ENCODE measurements at places on chromosomes 2 and 18.

GRCh38 chr2:27891673-27892105, 1.2 kb downstream of the BABAM2 start:
- no peak overlapping the region for H3K4me3 ChIP-seq
- peaks cover 11% of the 10 kb centered on the region for H3K36me3 ChIP-seq
- H3K27ac ChIP-seq: peak overlapping the region; percentile 47
- no peaks in the 10 kb centered on the region for H3K27me3 ChIP-seq
- no peak for DNase-seq
- H3K4me1 ChIP-seq: peaks cover 9% of the 10 kb centered on the region

DNA sequence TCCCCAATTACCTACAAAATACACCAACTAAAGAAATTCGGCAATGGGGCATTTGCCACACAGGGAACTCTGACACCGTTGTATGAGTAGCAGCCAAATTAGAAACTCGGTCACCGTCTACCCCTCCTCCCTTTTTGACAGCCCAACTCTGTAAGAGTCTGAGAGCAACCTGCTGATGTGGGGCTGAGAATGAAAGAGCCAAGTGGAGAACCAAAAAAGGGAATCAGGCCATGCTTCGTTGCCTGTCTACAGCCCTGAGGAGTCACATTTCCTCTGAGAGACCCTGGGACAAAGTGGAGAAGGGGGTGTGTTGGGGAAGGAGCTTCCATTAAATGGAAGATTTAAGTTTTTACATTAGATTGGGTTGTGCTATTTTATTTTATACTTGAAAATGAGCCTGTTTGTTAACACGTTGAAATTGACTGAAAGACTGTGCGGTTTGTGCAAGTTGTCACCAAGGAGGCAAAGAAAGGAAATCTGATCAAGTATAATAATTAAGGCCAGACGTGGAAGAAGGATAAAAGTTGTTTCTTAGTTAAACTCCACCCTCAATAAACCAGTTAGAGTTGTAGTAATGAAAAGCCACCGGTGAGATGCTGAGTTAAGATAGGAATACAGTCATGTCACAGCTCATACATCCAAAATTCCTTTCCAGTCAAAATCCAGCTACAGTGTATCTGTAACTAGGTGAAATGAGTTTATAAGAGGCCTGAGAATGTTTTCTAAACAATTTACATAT, 131.7 kb upstream of the CREB1 start:
- no peaks in the 10 kb centered on the region for H3K36me3 ChIP-seq
- H3K4me1 ChIP-seq: no peaks in the 10 kb centered on the region
- H3K4me3 ChIP-seq: no peak overlapping the region
- DNase-seq: no peak
- H3K27me3 ChIP-seq: no peaks in the 10 kb centered on the region
- no peak overlapping the region for H3K27ac ChIP-seq

DNA sequence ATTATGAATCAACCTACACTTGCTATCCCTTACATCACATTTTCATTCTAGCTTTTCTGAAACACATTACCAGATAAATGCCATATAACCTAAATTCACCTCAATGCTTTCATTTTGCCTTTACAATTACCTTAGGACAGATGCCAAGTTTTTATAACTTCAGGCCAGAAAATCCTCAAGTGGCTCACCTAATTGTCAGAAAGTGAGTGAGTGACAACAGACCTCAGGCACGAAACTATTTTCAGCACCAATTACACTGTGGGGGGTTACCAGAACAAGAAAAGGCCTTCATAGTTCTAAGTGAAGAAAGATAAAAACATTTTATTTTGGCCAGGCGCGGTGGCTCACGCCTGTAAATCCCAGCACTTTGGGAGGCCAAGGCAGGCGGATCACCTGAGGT, 52.3 kb upstream of the ST8SIA5 start:
- no peak overlapping the region for H3K27ac ChIP-seq
- no peaks in the 10 kb centered on the region for H3K27me3 ChIP-seq
- no peaks in the 10 kb centered on the region for H3K36me3 ChIP-seq
- H3K4me3 ChIP-seq: no peak overlapping the region
- no peaks in the 10 kb centered on the region for H3K4me1 ChIP-seq
- DNase-seq: no peak

GRCh38 chr2:159201360-159202063, 85.0 kb downstream of the WDSUB1 start:
- no peak overlapping the region for H3K4me3 ChIP-seq
- no peaks in the 10 kb centered on the region for H3K27me3 ChIP-seq
- no peak overlapping the region for H3K27ac ChIP-seq
- H3K36me3 ChIP-seq: peaks cover 3% of the 10 kb centered on the region
- DNase-seq: no peak
- no peaks in the 10 kb centered on the region for H3K4me1 ChIP-seq

GRCh38 chr2:3214806-3215404, 162.7 kb downstream of the EIPR1 start:
- no peaks in the 10 kb centered on the region for H3K36me3 ChIP-seq
- H3K27ac ChIP-seq: no peak overlapping the region
- DNase-seq: no peak

- no peaks in the 10 kb centered on the region for H3K4me1 ChIP-seq
- DNase-seq: no peak
- H3K27me3 ChIP-seq: no peaks in the 10 kb centered on the region
- H3K36me3 ChIP-seq: peaks cover 10% of the 10 kb centered on the region
- H3K27ac ChIP-seq: no peak overlapping the region
- no peak overlapping the region for H3K4me3 ChIP-seq
These were observed 54.9 kb upstream of the RBM44 start for GRCh38 chr2:237743561-237744269.

GRCh38 chr2:118244686-118245085, 156.4 kb downstream of the INSIG2 start:
- no peak for DNase-seq
- H3K4me3 ChIP-seq: no peak overlapping the region

GRCh38 chr2:8303322-8303832, 378.5 kb upstream of the ID2 start:
- H3K27ac ChIP-seq: no peak overlapping the region
- peaks cover 9% of the 10 kb centered on the region for H3K4me1 ChIP-seq
- H3K27me3 ChIP-seq: no peaks in the 10 kb centered on the region
- peak; percentile 85 for DNase-seq

GRCh38 chr2:171557363-171557762, 35.1 kb downstream of the CYBRD1 start:
- no peak overlapping the region for H3K27ac ChIP-seq
- H3K27me3 ChIP-seq: no peaks in the 10 kb centered on the region
- no peaks in the 10 kb centered on the region for H3K4me1 ChIP-seq
- DNase-seq: peak; percentile 20
- no peak overlapping the region for H3K4me3 ChIP-seq
- no peaks in the 10 kb centered on the region for H3K36me3 ChIP-seq

GRCh38 chr2:15273452-15273851, 287.7 kb downstream of the NBAS start:
- H3K27me3 ChIP-seq: no peaks in the 10 kb centered on the region
- no peak overlapping the region for H3K27ac ChIP-seq
- H3K36me3 ChIP-seq: peaks cover 4% of the 10 kb centered on the region
- peaks cover 2% of the 10 kb centered on the region for H3K4me1 ChIP-seq

- no peak for DNase-seq
- H3K27ac ChIP-seq: no peak overlapping the region
- H3K36me3 ChIP-seq: no peaks in the 10 kb centered on the region
- no peak overlapping the region for H3K4me3 ChIP-seq
These were observed 101.5 kb upstream of the HS6ST1 start for GRCh38 chr2:128420131-128420530.

- no peak for DNase-seq
- H3K4me3 ChIP-seq: no peak overlapping the region
- H3K36me3 ChIP-seq: no peaks in the 10 kb centered on the region
- no peaks in the 10 kb centered on the region for H3K4me1 ChIP-seq
- no peaks in the 10 kb centered on the region for H3K27me3 ChIP-seq
These were observed 80.2 kb downstream of the EFEMP1 start for GRCh38 chr2:55843096-55843993.

DNA sequence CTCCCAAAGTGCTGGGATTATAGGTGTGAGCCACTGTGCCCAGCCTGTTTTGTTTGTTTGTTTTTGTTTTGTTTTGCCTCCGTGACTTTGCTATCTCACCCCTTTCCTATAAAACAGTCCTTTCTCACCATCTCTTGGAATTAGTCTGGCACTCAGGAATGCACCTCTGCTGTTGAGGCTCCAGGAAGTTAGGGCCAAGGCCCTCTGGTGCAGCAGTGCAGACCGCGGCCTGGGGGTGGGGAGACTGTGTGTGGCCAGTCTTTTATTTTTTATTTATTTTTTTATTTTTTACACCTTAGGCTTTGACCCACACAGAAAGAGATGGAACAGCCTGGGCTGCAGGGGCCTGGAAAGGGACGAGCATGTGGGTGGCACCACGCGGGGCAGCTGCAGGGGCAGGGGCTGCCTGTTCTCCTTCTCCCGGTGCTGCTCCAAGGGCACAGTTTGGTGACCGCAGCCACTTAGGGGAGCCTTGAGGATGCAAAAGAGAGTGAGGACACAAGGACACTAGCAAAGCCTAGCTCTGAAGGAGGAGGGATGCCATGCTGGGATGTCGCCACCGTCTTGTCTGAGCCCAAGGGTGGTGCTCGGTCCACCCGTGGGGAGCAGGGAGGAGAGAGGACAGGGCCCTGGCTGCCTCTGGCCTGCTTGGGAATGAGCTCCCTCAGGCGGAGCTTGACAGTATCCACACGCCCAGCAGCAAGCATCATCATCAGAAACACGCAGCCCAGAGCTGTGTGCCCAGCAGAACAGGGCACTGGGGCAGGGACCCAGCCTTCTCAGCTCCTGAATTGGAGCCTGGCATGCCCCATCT, 19.4 kb upstream of the ALPI start:
- no peak overlapping the region for H3K4me3 ChIP-seq
- H3K4me1 ChIP-seq: peaks cover 2% of the 10 kb centered on the region
- no peak overlapping the region for H3K27ac ChIP-seq
- H3K36me3 ChIP-seq: no peaks in the 10 kb centered on the region
- DNase-seq: no peak

GRCh38 chr2:99971326-99971900, 171.0 kb downstream of the AFF3 start:
- no peak overlapping the region for H3K27ac ChIP-seq
- no peaks in the 10 kb centered on the region for H3K4me1 ChIP-seq
- DNase-seq: no peak
- no peak overlapping the region for H3K4me3 ChIP-seq

GRCh38 chr2:20669562-20670314, 2.8 kb downstream of the GDF7 start:
- H3K4me3 ChIP-seq: no peak overlapping the region
- no peaks in the 10 kb centered on the region for H3K4me1 ChIP-seq
- DNase-seq: no peak
- no peak overlapping the region for H3K27ac ChIP-seq

DNA sequence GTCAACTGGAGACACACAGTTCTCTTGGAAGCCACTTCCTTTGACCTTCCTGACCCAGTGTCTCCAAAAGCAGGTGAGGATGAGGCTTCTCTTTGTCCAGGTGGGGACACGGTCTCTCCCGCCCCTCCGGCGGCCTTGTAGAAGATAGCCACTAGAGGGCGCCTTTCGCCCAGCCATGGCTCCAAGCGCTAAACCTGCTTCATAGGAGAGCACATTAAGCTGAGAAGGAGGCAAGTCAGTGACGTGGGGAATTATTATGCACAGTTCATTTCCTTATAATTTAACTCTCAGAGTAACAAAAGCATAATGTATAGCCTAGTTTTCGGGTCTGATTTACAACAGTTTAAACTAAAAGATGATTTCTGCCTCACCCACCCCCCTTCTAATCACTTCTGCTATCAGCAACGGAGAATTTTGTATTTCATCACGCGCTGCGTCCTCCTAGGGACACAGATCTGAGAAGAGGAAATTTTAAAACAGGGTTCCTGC, 208.7 kb downstream of the ICOS start:
- peak overlapping the region; percentile 39 for H3K4me3 ChIP-seq
- no peaks in the 10 kb centered on the region for H3K27me3 ChIP-seq
- no peak overlapping the region for H3K27ac ChIP-seq
- peaks cover 4% of the 10 kb centered on the region for H3K4me1 ChIP-seq
- H3K36me3 ChIP-seq: no peaks in the 10 kb centered on the region

GRCh38 chr18:69537183-69537582, 136.5 kb downstream of the DOK6 start:
- H3K4me3 ChIP-seq: no peak overlapping the region
- no peaks in the 10 kb centered on the region for H3K27me3 ChIP-seq
- no peaks in the 10 kb centered on the region for H3K4me1 ChIP-seq
- H3K36me3 ChIP-seq: no peaks in the 10 kb centered on the region

DNA sequence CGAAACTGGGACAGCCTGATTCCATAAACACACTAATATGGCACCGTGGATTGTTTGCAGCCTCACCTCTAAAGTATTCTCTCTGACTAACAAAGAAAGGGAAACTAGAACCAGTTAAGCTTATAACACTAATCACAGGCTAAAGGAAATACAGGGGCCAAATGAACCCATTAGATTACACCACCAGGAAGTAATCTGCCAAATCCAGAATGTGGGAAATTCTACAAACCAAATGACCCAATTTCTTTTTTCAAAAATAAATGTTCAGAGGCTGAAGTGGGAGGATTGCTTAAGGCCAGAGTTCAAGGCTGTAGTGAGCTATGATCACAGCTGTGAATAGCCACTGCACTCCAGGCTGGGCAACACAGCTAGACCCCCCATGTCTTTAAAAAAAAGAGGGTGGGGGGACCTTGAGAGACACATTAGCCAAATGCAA, 1.5 kb upstream of the MPPE1 start:
- H3K27ac ChIP-seq: peak overlapping the region; percentile 31
- H3K4me1 ChIP-seq: peaks cover 9% of the 10 kb centered on the region
- peaks cover 5% of the 10 kb centered on the region for H3K36me3 ChIP-seq
- H3K4me3 ChIP-seq: no peak overlapping the region
- H3K27me3 ChIP-seq: no peaks in the 10 kb centered on the region
- DNase-seq: no peak

DNA sequence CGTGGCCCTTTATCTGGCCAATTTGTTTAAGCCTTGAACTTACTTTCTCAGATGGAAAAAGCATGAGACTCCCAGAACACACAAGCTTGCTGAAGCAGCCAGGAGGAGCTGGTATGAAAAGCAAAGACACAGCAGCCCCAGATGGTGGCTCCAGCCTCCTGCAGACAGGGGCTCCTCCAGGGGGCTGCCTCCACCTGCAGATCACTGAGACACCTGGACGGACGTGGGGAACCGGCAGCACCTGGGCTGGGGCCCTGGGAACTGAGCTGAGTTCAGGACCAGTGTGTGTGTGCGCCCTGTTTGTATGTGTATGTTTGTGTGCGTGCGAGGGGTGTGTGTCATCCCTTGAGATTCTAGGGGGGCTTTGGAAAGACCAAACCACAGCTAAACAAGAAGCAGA, 8.6 kb downstream of the CYS1 start:
- no peak overlapping the region for H3K4me3 ChIP-seq
- no peaks in the 10 kb centered on the region for H3K36me3 ChIP-seq
- H3K4me1 ChIP-seq: no peaks in the 10 kb centered on the region
- no peak for DNase-seq

DNA sequence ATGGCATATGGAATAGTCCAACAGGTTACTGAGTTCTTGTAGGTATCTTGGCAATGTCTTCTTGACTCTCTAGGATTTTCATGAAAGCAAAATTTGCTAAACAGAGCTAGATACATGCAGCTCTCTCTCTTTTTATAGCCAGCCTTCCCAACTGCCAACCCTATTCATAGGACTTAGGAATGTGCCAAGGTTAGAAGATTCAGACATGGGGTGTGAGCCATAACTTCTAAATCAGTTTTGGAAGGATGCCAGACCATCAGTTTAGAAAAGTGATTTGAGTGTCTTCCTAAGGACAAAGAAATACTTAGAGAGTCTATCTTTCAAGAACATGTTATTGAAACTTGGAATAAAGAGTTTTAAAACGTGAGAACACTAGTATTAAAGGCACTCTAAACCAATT, 619.5 kb upstream of the FANCL start:
- peaks cover 2% of the 10 kb centered on the region for H3K4me1 ChIP-seq
- peaks cover 3% of the 10 kb centered on the region for H3K27me3 ChIP-seq
- no peak overlapping the region for H3K27ac ChIP-seq
- no peak for DNase-seq
- H3K4me3 ChIP-seq: no peak overlapping the region
- H3K36me3 ChIP-seq: no peaks in the 10 kb centered on the region
